ENCODE measurements at places on chromosomes 3 and 15.
A peak's percentile ranks its signal among the peaks of the same experiment; 100 is the strongest.

- no peak for DNase-seq
Measured at GRCh38 chr3:119664370-119664769, 4.0 kb upstream of the POPDC2 start.

- DNase-seq, result no peak
Measured at GRCh38 chr3:182568876-182569275, 224.4 kb upstream of the ATP11B start.

GRCh38 chr3:189042832-189043231 is 128.9 kb upstream of the TPRG1 start:
- no peak for DNase-seq

GRCh38 chr3:39267631-39268548 is 11.9 kb downstream of the CX3CR1 start:
- peak; percentile 65 for DNase-seq

DNA sequence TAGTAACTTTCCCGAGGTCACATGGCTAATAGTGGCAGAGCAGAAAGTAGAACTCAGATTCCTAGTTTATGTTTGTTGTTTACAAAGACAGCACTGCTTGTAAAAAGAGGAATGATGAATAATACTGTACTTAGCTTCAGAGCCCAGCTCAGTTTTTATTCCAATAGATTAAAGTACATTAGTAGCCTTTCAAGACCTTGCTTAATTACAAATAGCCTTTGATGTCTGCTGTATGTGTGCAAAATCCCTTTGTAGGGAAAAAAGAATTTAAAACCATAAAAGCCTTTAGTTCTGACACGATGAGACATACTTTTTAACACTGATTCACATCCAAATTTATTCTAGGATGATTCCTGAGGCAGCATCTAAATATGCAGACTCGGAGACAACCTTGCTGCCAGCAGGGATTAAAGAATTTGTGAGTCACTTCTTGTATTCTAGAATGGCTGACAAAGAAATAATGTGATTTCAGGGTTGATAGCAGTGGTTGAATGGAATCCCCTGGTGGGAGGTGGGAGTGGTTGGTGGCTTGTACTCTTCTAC is 324.2 kb upstream of the TGFBR2 start:
- DNase-seq, result no peak

- DNase-seq, result no peak
Measured at GRCh38 chr3:44902628-44903027, 28.2 kb downstream of the TGM4 start.

GRCh38 chr15:73313861-73314260 is 54.9 kb downstream of the HCN4 start:
- no peak for DNase-seq

GRCh38 chr3:135982404-135982761 is 16.9 kb downstream of the PPP2R3A start:
- DNase-seq, result no peak

- no peak for DNase-seq
Measured at GRCh38 chr3:73789825-73790444, 165.2 kb upstream of the PDZRN3 start.

GRCh38 chr3:156553705-156554356 is 1.1 kb downstream of the SSR3 start:
- no peak for DNase-seq

DNA sequence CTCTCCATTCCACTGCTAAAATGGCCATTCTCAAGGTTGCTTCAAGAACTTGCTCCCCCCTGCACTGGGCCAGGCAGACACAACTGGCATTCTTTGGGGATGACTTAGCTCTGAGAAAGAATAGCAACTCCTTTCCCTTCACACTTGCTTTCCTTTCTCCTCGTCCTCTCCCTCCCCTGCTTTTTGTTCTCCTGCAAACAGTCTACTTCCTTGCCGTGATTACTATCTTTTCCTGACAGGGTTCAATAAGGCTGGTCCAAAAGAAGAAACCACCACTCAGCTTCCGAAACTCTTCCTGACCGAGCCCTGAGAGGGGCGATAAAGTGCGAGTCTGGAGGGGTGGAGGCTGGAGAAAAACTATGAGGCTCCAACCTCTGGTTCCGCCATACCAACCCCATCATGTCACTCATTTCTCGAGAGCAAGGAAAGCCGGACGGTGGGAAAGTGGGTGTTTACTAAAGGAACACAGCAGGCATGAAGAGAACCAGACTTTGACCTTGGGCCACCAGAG is 5.0 kb downstream of the AMOTL2 start:
- DNase-seq, result no peak

DNA sequence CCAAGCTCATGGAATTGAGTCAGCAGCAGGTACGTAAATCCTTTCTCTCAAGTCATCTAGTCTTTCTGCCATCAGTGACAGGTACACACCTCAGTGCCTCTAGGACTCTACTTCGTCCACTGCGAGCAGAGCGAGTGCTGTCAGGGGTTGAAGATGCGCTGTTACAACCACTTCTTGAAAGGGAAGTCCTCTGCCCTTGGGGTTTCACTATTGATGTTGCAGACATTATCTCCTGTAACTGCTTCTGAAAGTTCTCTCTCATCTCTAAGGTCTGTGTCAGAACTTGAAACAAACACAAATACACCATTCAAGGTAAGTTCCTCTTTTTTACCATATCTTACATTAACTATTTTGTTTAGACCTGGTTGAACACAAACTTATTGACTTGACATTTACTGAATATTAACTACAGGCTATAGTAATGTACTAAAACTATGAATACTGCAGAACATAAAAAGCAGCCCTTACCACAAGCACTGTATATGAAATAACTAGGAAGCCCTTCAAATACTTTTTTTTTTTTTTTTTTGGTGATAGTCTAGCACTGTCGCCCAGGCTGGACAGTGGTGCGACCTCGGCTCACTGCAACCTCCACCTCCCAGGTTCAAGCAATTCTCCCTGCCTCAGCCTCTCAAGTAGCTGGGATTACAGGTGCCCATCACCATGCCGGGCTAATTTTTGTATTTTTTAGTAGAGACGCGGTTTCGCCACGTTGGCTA is 41.5 kb downstream of the TOPBP1 start:
- no peak for DNase-seq
